EL (cell line): ENCODE measurements at places on chromosomes 13 and 19.
A peak's percentile ranks its signal among the peaks of the same experiment; 100 is the strongest.

- no peak for DNase-seq
These were observed 262.5 kb upstream of the STARD13 start for GRCh38 chr13:33548069-33548468.

GRCh38 chr13:99656092-99656745 lies 154.9 kb downstream of the TM9SF2 start:
- DNase-seq = peak; percentile 67

DNA sequence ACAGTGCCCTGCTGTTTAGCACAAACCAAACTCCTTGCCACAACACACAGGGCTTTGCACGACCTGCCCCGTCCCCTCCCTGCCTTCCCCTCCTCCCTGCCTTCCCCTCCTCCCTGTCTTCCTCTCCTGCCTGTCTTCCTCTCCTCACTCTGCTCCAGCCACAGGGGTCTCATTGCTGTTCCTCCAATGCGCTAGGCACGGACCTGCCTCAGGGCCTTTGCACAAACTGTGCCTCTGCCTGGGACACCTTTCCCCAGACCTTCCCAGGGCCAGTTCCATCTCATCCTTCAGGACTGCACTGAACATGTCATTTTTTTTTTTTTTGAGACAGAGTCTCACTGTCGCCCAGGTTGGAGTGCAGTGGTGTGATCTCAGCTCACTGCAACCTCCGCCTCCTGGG lies 1.8 kb upstream of the CREB3L3 start:
- DNase-seq = no peak

GRCh38 chr13:71274923-71275608 lies 591.9 kb downstream of the DACH1 start:
- DNase-seq = no peak

DNA sequence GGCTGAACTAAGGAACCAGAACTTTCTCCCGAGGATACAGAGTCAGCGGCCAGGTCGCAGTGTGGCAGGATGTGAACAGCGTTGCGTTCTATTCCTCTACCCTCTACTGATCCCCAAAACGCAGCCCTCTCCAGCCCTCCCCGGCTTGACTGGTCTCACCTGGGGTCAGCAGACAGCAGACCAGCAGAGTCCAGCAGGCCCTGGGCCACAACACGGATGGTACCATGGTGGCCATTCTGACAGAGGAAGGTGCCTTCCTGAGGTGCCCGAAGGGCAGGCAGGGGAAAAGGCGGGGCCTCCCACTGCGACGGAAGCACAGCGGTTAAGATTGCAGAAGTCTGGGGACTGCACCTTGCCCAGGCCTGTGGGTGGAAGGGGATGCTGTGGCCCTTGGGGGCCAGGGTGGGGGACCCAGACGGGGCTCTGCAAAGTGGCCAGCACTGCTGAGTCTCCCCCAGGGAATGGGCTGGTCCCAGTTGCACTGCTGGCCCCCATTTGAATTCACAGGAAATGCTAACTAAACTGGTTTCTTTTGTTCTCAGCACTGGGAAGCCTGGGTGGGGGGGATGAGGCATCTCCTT lies at the start of gene ICAM3:
ICAM3 (minus strand) TSS at position 245 of the 581 bp plus-strand sequence; CDS start at position 235, 10 bp downstream.
- DNase-seq = no peak

- DNase-seq = no peak
These were observed 131.8 kb downstream of the KCTD12 start for GRCh38 chr13:76754414-76754813.

DNA sequence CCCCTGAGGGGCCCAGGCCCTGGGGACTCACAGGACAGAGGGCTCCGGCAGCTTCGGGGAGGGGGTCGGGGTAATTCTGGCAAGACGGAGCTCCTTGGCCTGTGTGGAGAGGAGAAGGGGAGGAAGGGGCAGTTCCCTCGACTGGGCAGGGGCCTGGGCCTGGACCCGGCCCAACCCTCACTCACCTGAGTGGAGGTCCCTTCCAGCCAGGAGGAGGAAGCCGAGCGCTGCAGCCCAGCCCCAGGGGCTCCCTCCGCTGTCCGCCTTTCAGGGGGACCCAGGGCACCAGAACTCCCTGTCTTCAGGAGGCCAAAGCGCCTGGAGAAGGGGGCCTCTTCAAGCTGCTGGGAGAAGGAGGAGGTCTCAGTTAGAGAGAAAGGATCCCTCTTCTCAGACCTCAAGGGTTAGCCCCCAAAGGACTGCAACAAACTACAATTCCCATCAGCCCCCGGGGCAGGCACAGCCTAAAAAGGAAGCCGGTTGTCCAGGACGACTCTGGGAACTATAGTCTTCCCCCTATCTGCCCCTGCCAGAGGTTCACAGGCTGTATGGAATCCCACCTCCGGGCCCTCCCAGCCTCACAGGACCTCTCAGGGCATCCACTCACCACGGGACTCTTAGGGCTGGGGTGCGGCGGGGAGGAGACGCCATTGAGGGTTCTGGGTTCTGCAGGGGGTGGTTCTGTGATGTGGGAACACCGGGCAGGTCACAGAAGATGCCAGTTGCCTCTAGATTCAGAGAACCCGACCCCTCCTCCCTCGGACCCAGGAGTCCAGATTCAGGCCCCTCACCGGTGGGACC lies 19.8 kb downstream of the EPS8L1 start:
- no peak for DNase-seq

GRCh38 chr13:74097116-74097515 lies 37.1 kb downstream of the KLF12 start:
- no peak for DNase-seq

DNA sequence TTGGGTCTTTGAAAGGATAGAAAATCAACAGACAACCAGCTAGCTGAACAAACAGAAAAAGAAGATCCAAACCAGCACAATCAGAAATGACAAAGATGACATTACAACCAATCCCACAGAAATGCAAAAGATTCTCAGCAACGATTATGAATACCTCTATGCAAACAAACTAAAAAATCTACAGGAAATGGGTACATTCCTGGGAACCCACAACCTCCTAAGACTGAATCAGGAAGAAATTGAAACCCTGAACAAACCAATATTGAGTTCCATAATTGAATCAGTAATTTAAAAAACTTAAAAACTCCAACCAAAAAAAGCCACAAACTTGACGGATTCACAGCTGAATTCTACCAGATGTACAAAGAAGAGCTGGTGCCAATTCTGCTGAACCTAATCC lies 20.9 kb upstream of the C1QTNF9B start:
- DNase-seq = peak; percentile 54

GRCh38 chr13:35957996-35958395 lies 173.2 kb downstream of the DCLK1 start:
- DNase-seq = no peak

GRCh38 chr13:109131698-109132257 lies 502.4 kb downstream of the MYO16 start:
- no peak for DNase-seq

GRCh38 chr19:4914736-4915501 lies 5.6 kb downstream of the UHRF1 start:
- DNase-seq = peak; percentile 91

- DNase-seq = no peak
These were observed 17.7 kb downstream of the CRX start for GRCh38 chr19:47839411-47839810.

DNA sequence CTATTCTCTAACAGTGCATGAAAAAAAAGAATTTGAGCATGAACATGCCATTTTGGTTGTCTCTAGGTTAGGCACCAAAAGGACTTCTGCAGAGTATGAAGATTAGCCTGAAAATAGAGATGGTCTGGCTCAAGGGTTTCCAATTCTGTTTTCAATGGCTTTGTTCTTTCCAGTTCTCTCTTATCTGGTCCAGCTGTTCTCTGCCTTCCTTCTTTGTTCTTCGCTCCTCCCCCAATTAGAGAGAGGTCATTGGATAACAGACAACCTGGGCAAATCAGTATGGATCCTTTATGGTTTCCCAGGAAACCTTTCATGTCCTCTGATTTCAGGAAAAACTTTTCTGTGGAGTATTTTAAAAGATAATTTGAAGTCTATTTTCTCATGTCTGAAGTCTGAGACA lies 623.4 kb downstream of the PCDH17 start:
- no peak for DNase-seq

- DNase-seq = no peak
These were observed 714.5 kb downstream of the UQCRFS1 start for GRCh38 chr19:28498404-28498976.

GRCh38 chr13:52925251-52925650 lies 76.8 kb upstream of the PCDH8 start:
- DNase-seq = no peak

GRCh38 chr13:108407495-108407894 lies 138.0 kb downstream of the TNFSF13B start:
- no peak for DNase-seq

- peak; percentile 26 for DNase-seq
These were observed 5.2 kb upstream of the F10 start for GRCh38 chr13:113117335-113117872.

DNA sequence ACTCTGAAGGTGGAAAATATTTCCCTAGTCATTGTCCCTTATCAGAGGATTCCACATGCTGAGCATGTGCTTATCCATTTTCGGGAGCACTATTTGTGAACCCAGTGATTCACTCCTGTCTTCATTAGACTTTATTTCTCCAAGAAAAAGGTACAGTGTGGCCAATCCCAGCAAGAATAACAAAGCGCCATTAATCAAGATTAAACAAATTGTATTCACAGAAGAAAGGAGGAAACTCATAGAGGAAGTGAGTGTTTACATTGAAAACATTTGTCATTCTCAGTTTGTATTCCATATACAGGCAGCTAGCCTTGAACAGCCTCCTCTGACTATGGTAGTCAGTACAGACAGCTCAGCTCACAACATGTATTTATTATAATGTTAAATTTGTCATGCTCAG lies 1669.9 kb upstream of the SPRY2 start:
- no peak for DNase-seq

- no peak for DNase-seq
These were observed 1.8 kb downstream of the FGF14 start for GRCh38 chr13:102399791-102400674.

DNA sequence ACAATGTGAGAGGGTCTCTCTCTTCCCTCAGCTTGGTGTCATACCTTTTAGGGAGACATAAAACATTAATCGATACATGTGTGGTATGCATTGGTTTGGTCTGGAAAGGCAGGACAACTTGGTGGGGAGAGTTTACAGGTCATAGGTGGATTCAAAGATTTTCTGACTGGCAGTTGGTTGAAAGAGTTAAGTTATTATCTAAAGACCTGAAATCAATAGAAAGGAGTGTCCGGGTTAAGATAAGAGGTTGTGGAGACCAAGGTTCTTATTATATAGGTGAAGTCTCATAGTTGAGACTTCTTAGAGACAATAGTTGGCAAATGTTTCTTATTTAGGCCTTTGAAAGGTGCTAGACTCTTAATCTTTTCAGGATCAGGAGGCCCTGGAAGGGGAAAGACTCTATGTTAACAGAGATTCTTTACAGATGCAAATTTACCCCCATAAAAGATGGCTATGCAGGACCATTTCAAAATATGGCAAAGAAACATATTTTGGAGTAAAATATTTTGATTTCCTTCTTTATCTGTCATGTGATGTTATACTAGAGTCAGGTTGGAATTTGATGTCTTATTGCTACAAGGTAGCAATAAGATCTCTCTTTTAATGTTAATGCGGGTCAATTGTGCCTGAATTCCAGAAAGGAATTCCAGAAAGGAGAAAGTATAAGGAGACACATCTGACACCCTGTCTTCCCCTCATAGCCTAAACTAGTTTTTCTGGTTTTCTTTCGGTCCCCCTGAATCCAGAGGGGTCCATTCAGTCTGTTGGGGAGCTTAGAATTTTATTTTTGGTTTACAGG lies 59.2 kb upstream of the RCBTB2 start:
- DNase-seq = no peak

DNA sequence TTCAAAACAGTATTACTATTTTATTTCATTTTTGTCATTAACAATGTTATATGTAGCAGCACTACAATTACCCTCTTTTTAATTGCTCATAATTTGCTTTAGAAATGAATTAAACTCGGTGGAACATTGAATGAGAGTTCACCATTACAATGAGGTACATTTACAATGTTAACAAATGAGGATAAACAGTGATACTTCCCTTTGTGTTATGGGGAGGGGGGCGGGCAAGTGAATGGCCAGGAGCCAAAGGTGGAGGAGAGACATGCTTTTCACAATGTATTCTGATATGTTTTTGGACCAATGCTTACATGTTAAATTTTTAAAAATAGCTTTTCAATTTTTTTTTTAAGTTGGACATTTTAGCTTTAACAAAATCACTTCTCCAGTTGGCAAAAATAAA lies 34.2 kb downstream of the NALCN start:
- DNase-seq = peak; percentile 25

GRCh38 chr13:59677966-59678814 lies 485.5 kb downstream of the DIAPH3 start:
- peak; percentile 29 for DNase-seq

GRCh38 chr19:21158523-21159135 lies 16.8 kb downstream of the ZNF431 start:
- peak; percentile 58 for DNase-seq

- DNase-seq = no peak
These were observed 24.0 kb downstream of the GGACT start for GRCh38 chr13:100564444-100565223.

DNA sequence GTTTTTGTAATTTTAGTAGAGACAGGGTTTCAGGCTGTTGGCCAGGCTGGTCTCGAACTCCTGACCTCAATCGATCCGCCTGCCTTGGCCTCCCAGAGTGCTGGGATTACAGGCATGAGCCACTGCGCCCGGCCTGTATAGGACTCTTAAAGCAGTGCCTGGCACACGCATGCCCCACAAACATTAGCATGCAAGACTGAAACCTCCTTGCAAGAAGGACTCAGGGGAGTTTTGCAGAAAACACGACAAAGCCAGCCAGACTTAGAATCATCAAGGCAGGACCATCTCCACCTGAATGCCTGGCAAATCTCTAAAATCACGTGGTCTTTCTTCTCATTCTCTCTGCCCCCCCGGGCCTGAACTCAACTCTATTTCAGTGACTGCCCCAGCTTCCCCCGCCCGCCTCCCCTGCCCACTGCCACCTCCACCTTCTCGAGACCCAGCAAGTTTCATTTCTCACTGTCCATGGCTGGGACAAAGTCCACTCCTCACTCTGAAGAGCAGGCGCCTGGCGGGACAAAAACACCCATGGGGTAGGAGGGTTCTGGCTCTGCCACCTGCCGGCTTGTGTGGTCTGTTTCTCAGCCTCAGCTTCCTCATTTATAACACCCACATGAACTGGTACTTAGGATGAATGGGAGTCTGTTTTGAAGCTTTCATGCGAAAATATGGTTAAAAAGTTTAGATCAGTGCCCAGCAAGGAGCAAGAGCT lies 2.4 kb downstream of the TICAM1 start:
- DNase-seq = no peak

GRCh38 chr19:13097463-13098258 lies 5.0 kb downstream of the LYL1 start:
- DNase-seq = no peak

GRCh38 chr19:16654140-16654539 lies 5.8 kb downstream of the SMIM7 start:
- DNase-seq = peak; percentile 18

- no peak for DNase-seq
These were observed 19.7 kb downstream of the ZNF714 start for GRCh38 chr19:21101521-21102242.

GRCh38 chr19:53977429-53977990 lies 13.9 kb upstream of the CACNG6 start:
- peak; percentile 87 for DNase-seq
